Adrenal gland (tissue), 19 donors: ENCODE measurements at places on chromosomes 3 and 15. TPM values are rescaled to one million over a fixed set of nuclear protein-coding genes. Genes with fewer than 3 reads are reported as not detected.

The KLHL24 gene
- 150 TPM for total RNA-seq

The CPNE4 gene
- 0.32 TPM for total RNA-seq

The TMEM40 gene
- not detected for total RNA-seq

DNA sequence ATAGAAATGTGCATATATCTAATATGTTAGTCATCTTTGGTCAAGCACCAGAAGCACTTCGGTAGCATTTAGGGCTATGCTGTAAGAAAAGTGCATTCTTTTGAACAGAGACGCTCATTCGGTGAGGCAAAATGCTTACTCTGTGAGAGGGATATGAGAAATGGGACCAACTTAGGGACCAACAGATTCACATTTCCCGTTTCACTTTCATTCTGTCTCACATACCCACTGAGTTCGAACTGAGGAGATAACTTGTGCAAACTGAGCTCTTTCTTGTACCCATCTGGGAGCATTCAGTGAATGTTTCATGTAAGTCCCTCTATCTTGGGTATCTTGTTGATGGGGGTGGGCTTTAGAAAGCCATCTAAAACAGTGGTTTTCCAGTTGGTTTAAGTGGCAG lies 135.3 kb downstream of the FEZF2 start:
- no peak for DNase-seq

- no peak for DNase-seq
Observed at GRCh38 chr3:183031826-183032225, 51.5 kb upstream of the DCUN1D1 start.

DNA sequence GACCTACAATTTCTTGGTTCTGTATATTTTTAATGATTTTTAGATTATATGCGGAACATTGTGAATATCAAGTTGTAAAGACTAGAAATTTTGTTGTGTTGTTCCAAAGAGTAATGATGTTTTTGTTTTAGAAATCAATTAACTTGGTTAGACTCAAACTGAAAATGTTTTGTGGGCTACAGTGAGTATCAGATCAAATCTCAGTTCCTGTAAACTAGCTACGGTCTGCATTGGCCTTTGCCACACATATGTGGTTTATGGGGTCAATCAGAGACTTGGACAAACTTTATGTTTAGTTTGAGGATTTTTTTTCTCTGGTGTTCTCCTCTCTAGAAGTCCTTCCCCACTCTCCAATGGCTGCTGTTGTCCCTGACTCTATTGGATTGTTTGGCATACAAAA lies 308.0 kb upstream of the THRB start:
- no peak for DNase-seq
